ENCODE measurements at places on chromosomes 1 and 21. TPM values are rescaled to one million over a fixed set of nuclear protein-coding genes. Genes with fewer than 3 reads are reported as not detected.

GRCh38 chr1:159581422-159581821, 6.2 kb upstream of the APCS start:
- DNase-seq = no peak

DNA sequence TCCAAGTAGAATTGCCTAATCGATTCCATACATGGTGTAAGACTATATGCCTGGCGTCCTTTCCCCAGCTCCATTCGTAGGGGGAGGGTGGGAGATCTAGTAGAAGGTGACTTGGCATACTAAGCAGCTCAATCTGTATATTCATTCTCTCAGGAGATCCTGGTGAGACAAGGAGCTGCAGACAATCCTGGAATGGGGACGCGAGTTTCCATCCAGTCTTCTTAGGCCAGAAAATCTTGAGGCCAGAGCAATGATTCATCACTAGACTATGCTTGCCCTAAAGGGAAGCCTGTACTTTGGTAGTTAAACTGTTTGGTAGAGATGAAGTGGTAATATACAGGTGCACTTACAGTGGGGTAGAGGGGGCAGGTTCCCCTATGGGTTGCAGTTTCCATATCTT, 468.7 kb downstream of the ADGRL2 start:
- no peak for DNase-seq

GRCh38 chr1:35603941-35604340, 30.8 kb downstream of the TFAP2E start:
- DNase-seq = no peak

- DNase-seq = no peak
Observed at GRCh38 chr21:36022427-36023091, 37.8 kb downstream of the SETD4 start.

GRCh38 chr1:231093156-231093922, 53.3 kb upstream of the FAM89A start:
- no peak for DNase-seq

DNA sequence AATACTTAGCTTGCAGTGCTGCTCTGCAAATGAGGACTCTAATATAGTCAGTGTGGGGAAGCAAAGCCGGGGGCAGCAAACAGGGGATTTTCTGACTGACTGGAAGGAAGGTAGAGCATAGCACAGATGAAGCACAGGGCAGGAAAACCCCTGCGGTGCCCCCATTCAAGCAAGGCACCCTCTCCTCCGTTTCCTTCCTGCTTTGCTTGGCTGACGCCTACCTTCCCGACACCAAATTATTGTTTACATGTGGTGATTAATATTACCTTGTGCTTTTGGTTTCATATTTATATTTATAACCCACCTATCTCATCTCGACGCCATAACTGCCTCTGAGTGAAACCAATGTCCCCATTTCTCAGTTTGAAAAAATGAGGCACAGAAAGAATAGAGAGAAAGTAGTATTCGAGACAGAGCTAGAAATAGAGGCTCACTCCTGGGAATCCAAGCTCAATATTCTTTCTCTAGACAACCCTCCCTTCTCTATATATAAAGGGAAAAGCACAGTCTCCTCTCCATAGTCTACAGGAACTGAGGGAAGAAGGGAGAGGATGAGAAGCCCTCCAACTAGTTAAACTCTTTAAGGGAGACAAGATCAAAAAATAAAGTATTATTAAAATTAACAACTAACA, 41.3 kb downstream of the PIK3C2B start:
- no peak for DNase-seq

DNA sequence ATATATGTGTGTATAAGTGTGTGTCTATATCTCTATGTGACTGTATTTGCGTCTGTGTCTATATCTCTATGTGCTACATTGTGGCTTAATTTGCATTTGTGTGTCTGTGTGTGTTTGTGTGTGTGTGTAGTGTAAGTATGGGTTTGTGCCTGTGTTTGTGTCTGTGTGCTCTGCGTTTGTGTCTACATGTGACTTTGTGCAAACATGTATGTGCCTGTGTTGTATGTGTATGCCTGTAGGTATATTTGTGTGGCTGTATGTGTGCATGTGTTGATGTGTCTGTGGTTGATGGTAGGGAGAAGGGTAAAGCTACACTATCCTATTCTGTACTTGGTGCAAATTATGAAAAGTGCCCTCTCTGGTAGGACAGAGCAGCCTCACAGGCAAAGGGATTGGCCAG, 7.3 kb upstream of the FGGY start:
- no peak for DNase-seq

DNA sequence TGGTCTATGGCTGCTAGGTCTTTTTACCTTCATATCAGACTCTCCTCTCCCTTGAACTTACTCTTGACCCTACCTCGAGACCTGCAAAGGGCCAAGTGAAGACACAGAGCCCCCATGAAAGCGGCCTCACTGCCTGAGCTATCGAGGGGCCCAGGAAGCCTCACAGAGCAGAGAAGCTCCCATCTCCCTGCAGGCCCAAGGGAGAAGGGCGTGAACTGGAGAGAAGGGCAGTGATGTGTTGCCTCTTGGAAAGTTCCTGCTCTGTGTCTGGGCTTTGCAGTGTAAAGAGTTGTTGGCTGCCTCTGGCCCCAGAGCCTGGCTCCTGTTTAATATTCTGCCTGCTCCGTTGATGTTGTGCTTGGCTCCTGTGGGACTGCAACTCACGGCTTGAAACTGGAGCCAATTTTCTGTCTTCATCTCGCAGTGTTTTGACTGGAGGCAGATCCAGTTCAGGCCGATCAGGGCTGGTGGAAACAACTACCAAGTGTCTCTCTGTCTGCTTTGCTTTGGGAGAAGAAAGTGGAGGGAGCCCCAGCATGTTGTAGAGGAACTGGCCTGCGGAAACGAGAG, 4.3 kb downstream of the SERTAD4 start:
- DNase-seq = no peak

- DNase-seq = no peak
Observed at GRCh38 chr1:19220080-19220846, 10.2 kb upstream of the UBR4 start.

- peak; percentile 59 for DNase-seq
Observed at GRCh38 chr1:165392634-165393571, 36.4 kb upstream of the LMX1A start.

DNA sequence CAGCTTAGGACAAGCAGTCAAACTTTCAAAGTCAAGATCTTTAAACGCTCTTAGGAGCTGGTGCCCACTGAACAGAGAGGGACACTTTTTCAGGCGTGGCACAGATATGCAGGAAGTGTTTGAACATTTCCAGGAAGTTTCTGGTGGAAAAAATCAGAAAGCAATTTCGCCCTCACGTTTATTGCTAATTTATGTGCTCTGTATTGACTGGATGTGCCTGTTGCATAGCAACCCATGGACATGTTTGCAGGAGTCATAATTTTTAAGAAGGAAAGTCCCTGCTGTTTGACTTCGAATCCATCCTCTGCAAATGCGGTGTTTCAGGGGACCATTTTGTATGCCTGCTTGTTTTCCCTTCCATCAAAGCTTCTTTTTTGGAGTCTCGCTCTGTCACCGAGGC, 239.9 kb upstream of the IRF2BP2 start:
- no peak for DNase-seq

The HTR1D gene
- polyA plus RNA-seq = 0.27 TPM

The TMPRSS2 gene
- polyA plus RNA-seq = 29.0 TPM

The GNG4 gene
- 4.5 TPM for polyA plus RNA-seq

The LY9 gene
- polyA plus RNA-seq = 0.13 TPM

The ADCY10 gene
- polyA plus RNA-seq = 0.73 TPM

The TMPRSS3 gene
- polyA plus RNA-seq = 1.6 TPM
